ENCODE measurements at places on chromosomes 6 and 20.
A peak's percentile ranks its signal among the peaks of the same experiment; 100 is the strongest.

GRCh38 chr6:22401206-22401605, 104.4 kb upstream of the PRL start:
- no peak for DNase-seq
- no peaks in the 10 kb centered on the region for H3K27me3 ChIP-seq
- no peaks in the 10 kb centered on the region for H3K4me1 ChIP-seq
- H3K4me3 ChIP-seq, result no peak overlapping the region

GRCh38 chr20:25407311-25408169, at the start of gene GINS1:
Gene GINS1, plus strand, starts transcription at chr20:25407673. Its CDS starts 148 bp downstream, at chr20:25407821.
- H3K27me3 ChIP-seq, result no peaks in the 10 kb centered on the region
- H3K4me3 ChIP-seq, result peak within 1 kb of the TSS; percentile 52
- no peak within 1 kb of the TSS for H3K27ac ChIP-seq
- peak; percentile 94 for DNase-seq
- no peaks in the 10 kb centered on the region for H3K36me3 ChIP-seq

GRCh38 chr20:50470264-50470858, 39.8 kb upstream of the PTPN1 start:
- no peak overlapping the region for H3K27ac ChIP-seq
- H3K27me3 ChIP-seq, result no peaks in the 10 kb centered on the region
- H3K36me3 ChIP-seq, result no peaks in the 10 kb centered on the region

DNA sequence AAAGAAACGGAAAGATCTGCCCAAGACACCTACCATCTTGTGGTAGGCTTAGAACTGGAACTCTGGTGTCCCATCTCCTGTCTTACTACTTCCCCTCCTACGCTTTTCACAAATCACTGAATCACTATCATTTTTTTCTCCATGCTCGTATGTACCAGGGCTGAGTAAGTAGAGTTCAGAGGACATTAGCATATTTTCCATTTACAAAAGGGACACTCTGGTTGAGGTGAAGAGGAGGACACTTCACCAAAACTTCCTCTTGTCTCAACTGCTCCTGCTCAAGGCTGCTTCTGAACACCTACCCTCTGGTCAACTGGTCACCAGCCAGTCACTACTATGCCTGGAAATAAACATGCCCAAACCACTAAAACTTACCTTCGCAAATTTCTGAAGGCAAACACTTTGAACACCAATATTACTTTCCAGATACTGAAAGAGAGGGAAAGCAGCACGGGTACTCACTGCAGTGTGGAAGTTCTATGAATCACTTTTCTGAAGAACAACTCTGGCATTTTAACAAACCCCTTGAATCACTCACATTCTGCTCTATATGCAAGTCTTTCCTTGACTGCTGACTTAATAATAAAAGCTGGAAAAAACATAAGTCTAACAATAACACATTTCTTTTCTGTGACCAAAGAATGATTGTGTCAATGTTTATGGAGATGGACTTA, 123.3 kb downstream of the INSM1 start:
- DNase-seq, result no peak
- no peaks in the 10 kb centered on the region for H3K27me3 ChIP-seq
- no peaks in the 10 kb centered on the region for H3K4me1 ChIP-seq
- H3K27ac ChIP-seq, result no peak overlapping the region
- H3K36me3 ChIP-seq, result peaks cover 12% of the 10 kb centered on the region

GRCh38 chr20:49647550-49647949, 66.1 kb downstream of the B4GALT5 start:
- H3K27me3 ChIP-seq, result no peaks in the 10 kb centered on the region
- DNase-seq, result no peak
- H3K27ac ChIP-seq, result no peak overlapping the region
- peaks cover 33% of the 10 kb centered on the region for H3K36me3 ChIP-seq

DNA sequence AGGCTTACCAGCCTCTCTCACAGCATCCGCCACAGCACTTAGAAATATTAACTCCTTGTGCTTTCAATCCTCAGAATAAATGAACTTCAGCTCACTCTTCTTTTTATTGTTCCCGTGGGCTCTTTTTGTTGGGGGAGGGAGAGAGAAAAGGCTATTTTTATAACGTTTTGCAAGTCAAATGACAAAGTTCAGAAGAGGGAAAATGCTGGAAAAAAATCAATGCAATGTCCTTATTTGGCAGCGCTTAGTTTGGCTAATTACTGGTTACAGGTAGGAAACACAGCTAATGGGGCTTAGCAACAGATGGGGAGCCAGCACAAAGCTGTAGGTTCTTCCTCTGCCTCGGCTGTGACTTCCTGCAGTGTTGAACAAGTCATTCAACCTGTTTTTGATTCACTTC, 1067.0 kb upstream of the MAP3K7 start:
- H3K4me1 ChIP-seq, result no peaks in the 10 kb centered on the region
- H3K27ac ChIP-seq, result no peak overlapping the region
- no peaks in the 10 kb centered on the region for H3K36me3 ChIP-seq
- H3K27me3 ChIP-seq, result no peaks in the 10 kb centered on the region

DNA sequence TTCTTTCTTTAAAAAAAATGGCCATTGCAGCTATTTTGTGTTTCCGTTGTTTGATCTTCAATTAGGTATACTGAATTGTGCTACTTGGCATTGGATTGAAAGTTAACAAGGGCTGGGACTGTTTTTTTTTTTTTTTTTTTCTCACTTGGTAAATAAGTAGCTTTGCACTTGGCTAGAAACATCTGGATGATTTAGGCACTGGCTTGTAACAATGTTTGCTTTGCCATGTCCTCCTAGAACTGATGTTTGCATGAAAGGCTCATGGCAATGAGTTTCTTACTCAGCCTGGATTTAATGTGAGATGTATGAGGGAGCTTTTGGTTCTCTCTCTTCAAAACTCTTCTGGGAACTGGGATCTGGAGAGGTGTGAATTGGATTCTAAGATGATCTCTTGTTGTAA, 414.1 kb downstream of the CDH26 start:
- H3K36me3 ChIP-seq, result no peaks in the 10 kb centered on the region
- H3K4me3 ChIP-seq, result no peak overlapping the region
- peaks cover 9% of the 10 kb centered on the region for H3K4me1 ChIP-seq
- no peak overlapping the region for H3K27ac ChIP-seq
- DNase-seq, result no peak
- no peaks in the 10 kb centered on the region for H3K27me3 ChIP-seq

DNA sequence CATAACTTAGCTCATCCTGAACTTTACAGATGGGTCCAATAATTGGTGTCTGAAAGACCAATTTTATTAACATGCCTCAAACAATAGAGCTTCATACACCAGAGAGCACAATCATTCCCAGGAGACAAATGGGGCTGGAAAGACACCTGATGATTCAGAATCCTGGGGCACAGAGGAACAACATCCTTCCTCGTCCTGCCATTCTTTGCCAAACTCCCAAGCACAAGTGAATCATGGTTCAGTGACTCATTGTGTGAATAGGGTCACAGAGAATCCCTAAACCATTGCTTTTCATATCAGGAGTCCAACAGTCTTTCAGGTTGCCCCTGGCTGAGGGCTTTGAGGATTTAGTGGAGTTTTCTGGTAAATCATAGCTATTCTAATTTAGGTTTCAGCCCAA, 266.4 kb upstream of the BMP2 start:
- no peak overlapping the region for H3K27ac ChIP-seq
- DNase-seq, result no peak
- H3K4me3 ChIP-seq, result no peak overlapping the region
- H3K36me3 ChIP-seq, result no peaks in the 10 kb centered on the region
- H3K27me3 ChIP-seq, result no peaks in the 10 kb centered on the region

- H3K27me3 ChIP-seq, result no peaks in the 10 kb centered on the region
- H3K27ac ChIP-seq, result no peak overlapping the region
- peaks cover 14% of the 10 kb centered on the region for H3K36me3 ChIP-seq
- DNase-seq, result no peak
These were observed 23.6 kb upstream of the TCFL5 start for GRCh38 chr20:62885046-62885895.

GRCh38 chr6:27495386-27496135, 22.7 kb upstream of the ZNF184 start:
- no peak overlapping the region for H3K27ac ChIP-seq
- peak overlapping the region; percentile 21 for H3K4me3 ChIP-seq
- H3K27me3 ChIP-seq, result peaks cover 56% of the 10 kb centered on the region
- DNase-seq, result peak; percentile 68
- no peaks in the 10 kb centered on the region for H3K4me1 ChIP-seq

DNA sequence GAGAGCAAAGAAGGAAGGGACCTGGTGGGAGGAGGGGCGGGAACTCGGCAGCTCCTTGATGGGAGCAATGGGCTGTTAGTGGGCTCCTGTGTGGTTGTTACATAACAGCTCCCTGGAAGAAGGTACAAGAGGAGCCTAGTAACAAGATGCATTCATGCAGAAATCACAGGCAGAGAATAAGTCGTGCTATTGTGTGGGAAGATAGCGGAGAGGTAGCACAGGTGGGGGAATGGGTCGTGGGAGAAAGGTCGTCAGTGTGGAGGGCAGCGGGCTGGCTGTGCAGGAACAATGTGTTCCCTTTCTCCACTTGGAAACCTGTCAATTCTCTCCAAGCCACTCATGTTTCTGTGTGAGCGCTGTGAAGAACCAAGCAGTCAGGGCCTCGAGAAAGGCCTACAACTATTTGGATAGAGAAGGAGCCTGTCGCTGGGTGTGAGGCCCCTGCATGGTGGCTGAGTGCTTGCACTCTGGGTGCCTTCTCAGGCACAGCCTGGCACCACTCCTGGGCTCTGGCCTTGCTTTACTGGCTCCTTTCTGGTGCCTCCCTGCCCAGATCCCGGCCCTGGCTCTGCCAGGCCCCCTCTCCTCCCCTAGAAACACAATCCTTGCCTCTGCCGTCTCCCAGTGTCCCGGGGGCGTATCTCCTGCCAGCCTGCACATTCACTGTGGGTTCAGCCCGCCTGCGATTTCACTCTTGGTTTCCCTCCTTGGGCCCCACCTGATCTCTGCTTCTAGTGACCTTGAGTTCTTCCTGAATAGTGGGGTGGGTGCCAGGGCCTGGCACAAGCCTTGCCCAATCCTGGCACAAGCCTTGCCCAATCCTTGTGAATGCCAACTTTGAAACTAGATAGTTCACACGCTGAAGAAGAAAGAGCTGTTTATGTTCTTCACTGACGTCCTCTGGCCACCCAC, 7.4 kb upstream of the FGD2 start:
- no peak overlapping the region for H3K4me3 ChIP-seq
- H3K27me3 ChIP-seq, result no peaks in the 10 kb centered on the region
- H3K4me1 ChIP-seq, result no peaks in the 10 kb centered on the region

- no peak overlapping the region for H3K4me3 ChIP-seq
- H3K4me1 ChIP-seq, result peaks cover 3% of the 10 kb centered on the region
- no peaks in the 10 kb centered on the region for H3K36me3 ChIP-seq
- H3K27me3 ChIP-seq, result no peaks in the 10 kb centered on the region
- no peak for DNase-seq
These were observed 28.7 kb downstream of the SAYSD1 start for GRCh38 chr6:39086294-39086693.

DNA sequence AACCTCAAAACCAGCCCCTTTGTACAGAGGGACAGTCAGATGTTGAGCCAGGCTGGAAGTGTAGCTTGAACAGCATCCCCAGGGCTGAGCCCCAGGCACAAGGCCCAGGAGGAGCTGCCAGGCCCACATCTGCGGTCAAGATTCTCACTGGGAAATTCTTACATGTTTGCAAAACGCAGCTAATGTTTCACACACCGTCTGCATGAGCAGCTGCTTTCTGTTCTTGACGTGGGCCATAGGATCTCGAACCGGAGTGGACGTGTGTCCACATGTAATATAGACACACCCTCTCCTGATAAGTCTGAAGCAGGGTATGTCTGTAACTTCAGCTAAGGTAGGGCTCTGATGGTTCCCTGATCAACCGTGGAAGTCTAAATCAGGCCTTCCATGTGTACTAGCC, 41.3 kb upstream of the TRAF3IP2 start:
- no peaks in the 10 kb centered on the region for H3K27me3 ChIP-seq
- no peaks in the 10 kb centered on the region for H3K36me3 ChIP-seq
- no peak overlapping the region for H3K4me3 ChIP-seq
- H3K27ac ChIP-seq, result peak overlapping the region; percentile 10

GRCh38 chr6:11601776-11602605, 64.4 kb downstream of the TMEM170B start:
- H3K4me1 ChIP-seq, result peaks cover 18% of the 10 kb centered on the region
- no peaks in the 10 kb centered on the region for H3K36me3 ChIP-seq
- H3K4me3 ChIP-seq, result no peak overlapping the region
- no peak overlapping the region for H3K27ac ChIP-seq

DNA sequence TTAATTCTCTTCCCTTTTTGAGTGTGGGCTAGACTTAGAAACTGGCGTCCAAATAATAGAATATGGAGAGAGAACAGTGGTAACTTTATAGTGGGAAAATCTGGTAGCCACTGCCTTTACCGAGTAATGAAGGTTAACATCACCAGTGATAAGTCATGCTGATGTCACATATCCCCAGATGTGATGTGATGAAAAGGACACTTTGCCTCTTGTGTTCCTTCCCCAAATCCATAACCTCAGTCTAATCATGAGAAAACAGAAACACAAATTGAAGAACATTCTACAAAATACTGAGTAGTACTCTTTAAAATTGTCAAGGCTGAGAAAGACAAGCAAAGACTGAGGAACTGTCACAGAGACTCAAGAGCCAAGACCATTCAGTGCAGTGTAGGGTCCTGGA, 17.8 kb downstream of the ANKS1A start:
- H3K4me3 ChIP-seq, result no peak overlapping the region
- H3K36me3 ChIP-seq, result no peaks in the 10 kb centered on the region
- H3K27me3 ChIP-seq, result no peaks in the 10 kb centered on the region
- DNase-seq, result no peak
- no peaks in the 10 kb centered on the region for H3K4me1 ChIP-seq
- H3K27ac ChIP-seq, result no peak overlapping the region

DNA sequence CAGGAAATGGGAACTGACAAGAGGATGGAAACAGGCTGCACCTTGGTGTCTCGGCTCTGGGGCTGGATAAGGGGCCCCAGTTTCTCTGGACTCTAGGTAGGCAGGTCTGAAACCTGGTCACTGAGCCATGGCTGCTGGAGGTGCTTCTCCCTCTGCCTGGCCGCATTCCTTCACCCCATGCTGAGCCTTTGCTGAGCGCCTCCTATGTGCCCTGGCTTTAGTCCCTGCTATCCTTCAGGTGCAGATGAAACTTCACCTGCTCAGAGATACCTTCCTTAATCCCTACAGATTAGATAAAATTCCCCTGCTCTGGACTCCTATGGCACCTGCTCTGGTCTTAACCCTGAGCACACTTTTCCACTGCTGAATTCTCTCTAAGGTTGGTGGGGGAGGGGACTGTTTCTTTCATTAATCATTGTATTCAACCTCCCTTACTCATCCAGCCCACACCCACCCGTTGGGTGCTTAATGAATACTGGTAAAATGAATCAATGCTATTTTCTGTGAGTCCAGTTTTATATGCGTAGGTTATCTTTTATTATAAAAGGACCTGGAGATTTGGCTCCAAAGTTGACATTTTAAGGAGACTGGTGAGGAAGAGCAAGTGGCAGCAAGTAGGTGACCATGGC, 19.3 kb downstream of the MYLK4 start:
- H3K36me3 ChIP-seq, result no peaks in the 10 kb centered on the region
- DNase-seq, result no peak
- peaks cover 2% of the 10 kb centered on the region for H3K4me1 ChIP-seq
- H3K27ac ChIP-seq, result no peak overlapping the region
- no peaks in the 10 kb centered on the region for H3K27me3 ChIP-seq

Measured in lung (tissue), 17 donors.